ENCODE measurements at places on chromosomes 2 and 18.
A peak's percentile ranks its signal among the peaks of the same experiment; 100 is the strongest.

GRCh38 chr2:149329068-149329467 is 1.3 kb upstream of the LYPD6 start:
- no peak for DNase-seq

DNA sequence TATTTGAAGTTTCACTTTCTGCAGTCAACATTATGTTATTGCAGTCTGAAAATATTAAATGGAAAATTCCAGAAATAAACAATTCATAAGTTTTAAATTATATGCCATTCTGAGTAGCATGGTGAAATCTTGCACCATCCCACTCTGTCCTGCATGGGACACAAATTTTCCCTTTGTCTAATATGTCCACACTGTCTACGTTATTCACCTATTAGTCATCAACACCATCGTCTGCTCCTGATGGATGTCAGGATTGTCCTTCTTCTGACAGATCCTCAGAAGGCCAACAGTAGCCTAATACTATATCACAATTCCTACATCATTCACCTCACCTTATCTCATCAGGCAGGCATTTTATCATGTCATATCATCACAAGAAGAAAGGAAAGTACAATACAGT is 163.1 kb downstream of the TXNL1 start:
- no peak for DNase-seq

GRCh38 chr18:4755848-4756247 is 300.7 kb upstream of the DLGAP1 start:
- no peak for DNase-seq

DNA sequence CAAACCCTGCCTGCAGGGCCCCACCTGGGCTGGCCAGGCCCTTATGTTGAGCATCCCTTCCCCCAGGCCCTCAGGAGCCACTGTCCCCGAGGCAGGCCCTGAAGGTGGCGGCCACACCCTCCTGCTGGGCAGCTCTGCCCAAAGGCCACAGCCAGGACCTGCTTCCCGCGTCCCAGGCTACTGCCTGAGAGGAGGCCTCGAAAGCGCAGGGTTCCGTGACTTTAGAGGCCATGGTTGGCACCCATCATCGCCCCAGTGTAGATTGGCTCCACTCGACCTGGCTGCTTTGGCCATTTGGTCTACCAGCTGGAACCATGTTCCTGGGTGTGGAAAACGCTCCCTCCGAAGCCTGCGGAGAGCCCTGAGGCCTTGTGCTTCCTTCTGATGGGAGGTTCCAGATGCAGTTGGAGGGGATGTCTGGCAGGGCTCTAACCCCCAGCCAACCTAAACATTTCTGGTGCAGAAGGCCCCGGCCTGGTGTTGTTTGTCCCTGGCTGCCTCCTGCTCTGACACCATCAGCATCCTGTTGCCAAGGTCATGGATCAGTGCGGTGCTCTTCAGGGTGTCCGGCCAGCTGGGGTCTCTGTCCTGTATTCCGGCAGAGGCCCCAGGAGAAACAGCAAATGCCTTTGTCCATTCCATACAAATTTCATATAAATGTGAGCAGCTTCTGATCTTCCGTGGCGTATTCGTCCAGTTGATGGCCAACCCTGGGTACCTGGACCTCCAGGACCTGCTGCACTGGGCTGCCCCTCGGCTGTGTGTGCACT is 14.7 kb downstream of the CAPN10 start:
- peak; percentile 9 for DNase-seq

DNA sequence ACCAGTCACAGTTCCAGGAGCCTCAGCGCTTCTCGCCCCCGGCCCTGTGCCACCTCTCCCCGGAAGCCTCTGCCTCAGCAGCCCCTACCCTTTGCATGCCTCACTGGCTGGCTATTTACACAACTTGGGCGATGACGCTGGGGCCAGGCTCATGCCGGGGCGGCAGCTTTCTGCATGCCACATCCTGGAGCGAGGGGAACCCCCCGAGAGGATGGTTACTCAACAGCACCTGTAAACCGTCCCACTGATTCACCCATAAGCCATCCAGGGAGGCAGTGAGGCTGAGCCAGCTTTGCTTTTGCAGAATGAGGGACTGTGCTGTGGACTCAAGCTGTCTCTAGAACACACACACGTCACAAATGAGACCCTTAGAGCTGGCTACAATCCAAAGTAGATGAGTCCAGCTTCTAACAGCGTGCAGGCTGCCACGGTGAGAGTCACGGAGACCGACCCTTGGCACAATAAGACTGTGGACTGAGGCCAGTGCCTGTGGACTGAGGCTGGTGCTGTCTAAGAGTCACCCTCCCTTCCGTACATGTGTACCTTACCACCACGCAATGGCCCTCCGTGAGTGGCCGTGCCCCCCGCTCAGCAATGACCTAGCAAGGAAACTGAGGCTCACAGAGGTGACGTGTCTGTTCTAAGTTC is 45.6 kb upstream of the ODC1 start:
- DNase-seq: no peak

GRCh38 chr2:234395891-234396420 is 100.9 kb downstream of the ARL4C start:
- DNase-seq: peak; percentile 80

GRCh38 chr2:88568179-88568578 is 59.1 kb downstream of the EIF2AK3 start:
- no peak for DNase-seq

DNA sequence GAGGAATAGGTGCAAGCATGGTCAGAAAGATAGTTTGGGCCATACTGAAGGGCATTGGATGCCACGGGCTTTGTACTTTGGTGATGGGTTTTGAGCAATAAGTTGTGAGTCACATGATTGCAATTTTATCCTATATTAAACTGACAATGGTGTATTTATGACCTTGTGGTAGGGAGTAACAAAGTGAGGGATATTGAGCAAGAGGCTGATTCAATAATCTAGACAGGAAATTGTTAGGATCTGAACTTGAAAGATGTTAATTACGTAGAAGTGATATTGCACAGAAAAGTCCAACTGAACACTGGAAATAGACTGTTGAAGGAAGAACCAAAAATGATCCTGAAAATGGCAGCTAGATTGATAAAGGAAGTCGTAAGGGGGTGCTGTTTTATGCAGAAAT is 46.6 kb upstream of the TCF4 start:
- DNase-seq: no peak

GRCh38 chr2:26541401-26542193 is 63.7 kb upstream of the OTOF start:
- no peak for DNase-seq

- no peak for DNase-seq
Observed at GRCh38 chr2:118148133-118148532, 59.9 kb downstream of the INSIG2 start.

GRCh38 chr2:62854600-62855514 is 149.3 kb downstream of the EHBP1 start:
- DNase-seq: no peak

DNA sequence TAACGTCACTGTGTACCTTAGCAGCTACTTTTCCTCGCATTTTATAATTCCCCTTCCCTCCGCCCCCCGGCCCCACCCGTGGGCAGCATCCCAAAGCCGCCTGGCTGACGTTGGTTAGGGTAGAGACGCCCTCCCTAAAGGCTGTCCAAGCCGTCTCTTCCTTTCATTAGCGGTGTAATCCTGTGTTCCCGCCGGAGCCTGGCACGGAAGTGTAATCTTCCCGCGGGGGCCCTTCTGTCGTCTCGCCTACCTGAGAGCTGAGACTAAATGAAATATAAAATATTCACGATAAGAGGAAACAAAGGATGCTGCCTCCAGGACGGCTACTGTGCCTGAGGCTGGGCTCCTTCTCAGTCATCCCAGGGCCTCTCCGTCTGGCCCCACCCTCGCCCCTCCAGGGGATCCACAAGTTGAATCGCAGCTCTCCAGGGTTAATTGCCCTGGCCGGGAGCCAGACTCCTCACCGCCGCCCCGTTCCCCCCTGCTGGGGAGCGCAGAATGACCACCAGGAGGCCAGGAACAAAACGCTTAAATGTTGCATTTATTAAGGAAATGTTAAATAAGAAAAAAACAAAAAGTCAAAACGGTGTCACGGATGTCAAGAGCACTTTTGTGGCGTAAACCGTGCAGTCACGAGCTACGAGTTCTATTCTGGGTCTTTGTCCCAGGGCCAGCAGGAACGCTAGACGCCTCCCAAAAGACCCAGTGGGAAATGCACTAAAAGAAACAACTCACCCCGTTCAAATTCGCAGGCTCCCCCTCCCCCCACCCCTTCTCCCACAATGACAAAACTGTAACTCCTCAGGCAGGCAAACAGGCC is 1.5 kb downstream of the RPRM start:
- DNase-seq: peak; percentile 25

- DNase-seq: peak; percentile 41
Observed at GRCh38 chr2:174338671-174339560, 4.2 kb downstream of the SP9 start.

DNA sequence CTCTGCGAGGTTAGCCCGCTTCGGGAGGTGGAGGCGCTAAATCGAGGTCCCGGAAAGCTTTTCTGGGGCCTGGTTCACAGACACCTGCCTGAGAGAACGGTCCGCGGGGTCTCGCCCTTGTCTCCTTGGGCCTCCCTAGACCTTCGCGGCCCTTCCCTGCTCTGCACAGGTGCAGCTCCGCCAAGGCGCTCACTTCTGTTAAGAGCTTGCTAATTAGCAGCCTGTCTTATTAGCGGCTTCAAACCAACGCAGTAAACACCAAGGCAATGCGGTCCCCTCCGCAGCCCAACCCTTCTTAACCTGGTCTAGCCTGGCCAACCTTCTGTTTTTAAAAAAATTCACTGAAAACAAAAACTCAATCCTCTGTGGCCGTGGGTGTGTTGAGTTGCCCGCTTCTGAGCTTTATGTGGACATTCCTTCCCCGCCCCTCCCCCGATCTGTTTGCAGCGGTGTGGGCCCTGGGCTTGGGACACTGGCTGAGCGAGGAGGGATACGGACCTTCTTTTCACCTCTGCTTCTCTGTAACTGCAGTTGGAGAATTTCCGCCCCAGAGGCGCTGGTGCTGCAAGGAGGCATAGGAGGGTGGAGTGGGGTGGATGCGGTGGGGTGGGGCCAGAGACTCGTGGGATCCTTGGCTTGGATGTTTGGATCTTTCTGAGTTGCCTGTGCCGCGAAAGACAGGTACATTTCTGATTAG is 3.4 kb upstream of the HOXD4 start:
- DNase-seq: no peak

DNA sequence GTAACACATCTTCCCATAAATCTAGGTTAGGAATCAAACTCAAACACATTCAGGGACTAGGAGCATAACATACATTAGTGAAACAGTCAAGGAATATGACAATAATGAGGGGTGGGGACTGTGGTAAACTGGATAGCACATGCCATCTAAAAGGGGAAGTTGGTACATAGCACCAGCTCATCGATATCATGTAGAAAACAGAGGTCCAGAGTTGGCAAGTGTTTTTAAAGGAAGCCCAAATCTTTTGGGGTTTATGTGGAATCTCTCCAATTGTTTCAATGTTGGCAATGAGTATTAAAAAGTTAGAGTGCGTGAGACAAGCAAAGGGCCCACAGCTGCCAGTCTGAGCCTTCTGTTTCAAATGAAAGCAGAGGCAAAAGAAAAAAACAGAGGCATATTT is 24.4 kb downstream of the KLF7 start:
- DNase-seq: no peak

GRCh38 chr2:38935568-38936172 is 46.0 kb downstream of the ARHGEF33 start:
- DNase-seq: no peak

- no peak for DNase-seq
Observed at GRCh38 chr18:62026586-62026985, 133.8 kb upstream of the RNF152 start.

- DNase-seq: no peak
Observed at GRCh38 chr2:43285987-43286386, 59.6 kb upstream of the ZFP36L2 start.

DNA sequence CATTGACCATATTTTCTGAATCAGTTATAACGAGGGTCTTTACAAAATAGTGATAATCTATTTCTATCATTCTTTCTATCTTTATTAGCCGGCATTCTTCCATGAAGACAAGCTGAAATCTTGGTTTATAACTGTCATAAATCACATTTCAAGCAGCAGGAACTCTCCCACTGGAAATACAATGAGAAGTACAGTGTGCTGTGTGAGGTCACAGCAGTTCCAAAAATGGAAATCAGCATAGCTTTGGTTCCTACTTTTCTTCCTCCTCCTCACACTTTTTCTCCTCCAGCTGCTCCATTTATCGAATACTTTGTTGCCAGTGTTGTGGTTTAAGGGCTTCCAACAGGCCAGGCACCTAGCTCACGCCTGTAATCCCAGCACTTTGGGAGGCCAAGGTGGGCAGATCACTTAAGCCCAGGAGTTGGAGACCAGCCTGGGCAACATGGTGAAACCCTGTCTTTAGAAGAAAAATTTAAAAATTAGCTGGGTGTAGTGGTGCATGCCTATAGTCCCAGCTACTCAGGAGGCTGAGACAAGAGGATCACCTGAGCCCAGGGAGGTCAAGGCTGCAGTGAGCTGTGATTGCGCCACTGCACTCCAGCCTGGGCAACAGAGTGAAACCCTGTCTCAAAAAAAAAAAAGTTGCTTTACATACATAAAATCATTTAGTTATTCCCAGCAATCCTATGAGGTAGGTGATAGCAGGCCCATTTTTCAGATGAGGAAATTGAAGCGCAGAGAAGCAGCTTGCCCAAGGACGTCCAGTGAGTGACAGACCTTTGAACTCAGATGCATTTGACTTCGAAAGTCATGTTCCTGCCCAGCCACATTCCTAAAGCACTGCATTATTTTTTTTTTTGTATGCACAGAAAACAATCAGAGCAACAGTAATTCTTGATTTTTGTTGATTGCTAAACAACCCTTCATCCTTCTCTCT is 34.0 kb upstream of the GPR55 start:
- DNase-seq: no peak

- DNase-seq: no peak
Observed at GRCh38 chr2:219272995-219273394, 6.2 kb upstream of the DNAJB2 start.

- DNase-seq: no peak
Observed at GRCh38 chr18:26471027-26471426, 77.3 kb downstream of the KCTD1 start.

DNA sequence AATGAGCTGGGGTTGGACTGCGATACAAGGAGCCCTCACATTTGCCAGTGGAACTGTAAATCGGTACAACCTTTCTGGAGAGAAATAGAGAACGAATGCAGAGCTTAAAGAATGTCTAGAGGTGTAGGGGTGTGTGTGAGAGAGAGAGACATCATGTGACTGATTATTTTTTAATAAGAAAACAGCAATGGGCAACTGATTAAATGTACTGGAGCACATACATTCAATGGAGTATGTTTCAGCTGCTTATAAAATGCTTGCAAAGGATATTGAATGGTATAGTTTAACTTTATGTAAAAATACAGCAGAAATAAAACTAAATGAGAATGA is 391 bp upstream of the TMEM17 start:
- DNase-seq: no peak

- DNase-seq: no peak
Observed at GRCh38 chr2:33246432-33246831, 230.0 kb upstream of the RASGRP3 start.
